ENCODE measurements at places on chromosomes 1 and 21.

- DNase-seq: peak; percentile 80
Observed at GRCh38 chr1:203504400-203505250, 10.7 kb downstream of the OPTC start.

GRCh38 chr1:10939654-10940450 lies 72.6 kb upstream of the TARDBP start:
- peak; percentile 84 for DNase-seq

- peak; percentile 30 for DNase-seq
Observed at GRCh38 chr1:222334026-222334680, 213.8 kb downstream of the HHIPL2 start.

DNA sequence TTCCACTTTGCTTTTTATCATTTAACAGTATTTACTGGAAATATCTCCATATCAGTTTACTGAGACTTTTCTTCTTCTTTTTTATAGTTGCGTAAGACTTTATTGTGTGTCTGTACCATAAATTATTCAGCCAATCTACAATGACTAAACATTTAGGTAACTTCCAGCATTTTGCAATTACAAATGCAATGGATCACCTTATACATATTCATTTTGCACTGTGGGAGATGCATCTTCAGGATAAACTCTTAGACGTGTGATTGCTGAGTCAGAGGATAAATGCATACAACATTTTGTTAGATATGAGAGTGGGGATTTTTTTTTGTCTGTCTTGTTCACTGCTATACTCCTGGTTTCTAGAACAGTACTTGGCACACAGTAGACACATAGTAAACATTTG lies 95.7 kb upstream of the GCLM start:
- no peak for DNase-seq

GRCh38 chr1:24806588-24806987 lies 61.3 kb downstream of the CLIC4 start:
- no peak for DNase-seq

GRCh38 chr1:197222025-197222685 lies 45.9 kb upstream of the CRB1 start:
- DNase-seq: no peak

- DNase-seq: no peak
Observed at GRCh38 chr1:161159913-161160243, 578 bp downstream of the USP21 start.

- DNase-seq: no peak
Observed at GRCh38 chr1:36522021-36522420, 39.3 kb upstream of the CSF3R start.

DNA sequence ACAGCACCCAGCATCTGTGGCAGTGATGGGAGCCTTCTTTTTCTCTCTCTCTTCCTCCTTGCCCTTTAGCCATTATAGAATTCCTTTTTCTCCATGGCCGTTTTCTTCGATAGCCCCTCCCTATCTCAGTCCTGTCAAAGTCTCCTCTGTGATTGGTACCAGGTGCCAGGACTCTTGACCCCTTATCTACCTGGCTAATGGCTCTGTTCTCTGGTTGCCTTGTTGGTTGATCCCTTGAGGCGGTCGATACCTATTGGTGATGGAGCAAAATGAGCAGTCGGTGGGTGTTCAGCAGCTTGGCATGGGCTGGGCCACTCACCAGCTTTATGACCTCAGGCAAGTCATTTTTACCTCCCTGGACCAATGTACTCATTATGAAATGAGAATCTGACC lies 2.0 kb downstream of the ATF3 start:
- no peak for DNase-seq

DNA sequence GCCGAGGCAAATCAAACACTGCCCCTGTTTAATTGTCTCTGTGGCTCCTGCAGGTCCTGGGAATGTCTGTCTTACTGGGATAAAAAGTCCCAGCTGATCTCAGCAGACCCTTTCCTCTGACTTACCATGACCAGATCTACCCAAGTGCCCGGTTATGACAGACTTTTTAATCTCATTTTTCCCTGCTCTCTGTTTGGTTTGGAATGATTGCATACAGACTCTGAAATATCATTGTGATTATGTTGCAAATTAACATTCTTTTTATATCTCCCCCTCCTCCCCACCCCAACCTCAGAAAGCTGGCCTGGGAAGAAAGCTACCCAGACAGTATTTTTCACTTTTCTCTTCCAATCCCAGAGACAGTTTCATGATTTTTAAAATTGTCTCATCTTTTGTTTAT lies 16.3 kb downstream of the RAB7B start:
- no peak for DNase-seq

- DNase-seq: no peak
Observed at GRCh38 chr1:183893561-183894289, 88.8 kb downstream of the RGL1 start.

- DNase-seq: no peak
Observed at GRCh38 chr1:15207031-15207828, 39.8 kb upstream of the FHAD1 start.

GRCh38 chr1:192906334-192906733 lies 97.5 kb downstream of the RGS2 start:
- no peak for DNase-seq

GRCh38 chr1:186454981-186455380 lies 5.9 kb downstream of the PDC start:
- DNase-seq: no peak

DNA sequence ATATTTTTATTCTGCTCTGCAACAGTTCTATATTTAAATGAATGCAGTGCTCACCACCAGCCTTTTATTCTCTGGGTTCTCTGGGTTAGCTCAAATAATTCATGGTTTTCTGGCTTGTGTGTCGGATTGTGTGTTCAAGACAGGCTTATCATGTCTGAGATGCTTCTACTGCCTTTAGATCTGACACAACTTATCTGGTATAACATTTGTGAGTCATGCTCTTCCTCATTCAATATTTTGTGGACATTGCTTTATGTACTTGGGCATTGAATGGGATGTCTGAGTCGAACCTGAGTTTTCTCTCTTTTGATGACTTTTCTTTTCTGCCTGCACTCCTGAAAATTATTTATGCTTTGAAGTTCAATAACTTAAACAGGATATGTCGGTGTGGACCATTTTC lies 17.6 kb upstream of the PKP1 start:
- DNase-seq: no peak

DNA sequence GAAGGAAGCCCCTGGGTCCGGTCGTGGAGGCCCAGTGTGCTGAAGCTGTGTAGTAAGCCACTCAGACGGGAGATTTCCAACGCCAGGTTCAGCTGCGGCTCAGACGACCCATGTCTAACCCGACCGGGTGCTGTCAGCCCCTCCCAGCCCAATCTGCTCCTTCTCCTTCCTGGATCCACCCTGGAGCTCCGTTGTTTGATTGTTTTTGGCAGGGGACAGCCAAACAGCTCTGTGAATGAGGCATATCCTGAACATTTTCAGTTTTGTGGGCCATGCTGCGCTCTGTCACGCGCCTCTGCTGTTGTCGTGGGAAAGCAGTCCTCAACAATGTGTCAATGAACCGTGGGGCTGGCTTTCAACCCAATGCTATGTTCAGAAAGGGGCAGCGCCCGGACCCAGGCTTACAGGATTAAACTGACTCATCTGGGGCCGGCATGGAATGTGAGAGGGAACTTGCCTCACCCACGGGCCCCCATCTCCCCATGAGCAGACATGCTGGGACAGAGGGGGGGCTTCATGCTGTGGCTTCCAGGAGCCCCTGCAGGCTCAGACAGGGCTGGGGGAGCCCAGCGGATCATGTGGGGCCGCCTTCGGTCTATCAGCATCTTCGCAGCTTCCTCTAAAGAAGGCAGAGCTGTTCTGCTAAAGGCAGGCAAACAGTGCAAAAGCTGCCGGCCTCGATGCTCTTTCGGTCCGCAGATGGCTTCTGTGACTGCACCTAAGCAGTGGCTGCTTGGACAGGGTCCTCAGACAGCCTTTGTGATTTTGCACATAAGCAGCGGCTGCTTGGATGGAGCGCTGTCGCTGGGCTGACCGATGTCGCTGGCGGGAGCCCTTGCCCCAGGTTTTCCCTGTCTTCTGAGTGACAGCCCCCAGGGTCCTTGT lies 101.7 kb downstream of the RIPK4 start:
- no peak for DNase-seq

DNA sequence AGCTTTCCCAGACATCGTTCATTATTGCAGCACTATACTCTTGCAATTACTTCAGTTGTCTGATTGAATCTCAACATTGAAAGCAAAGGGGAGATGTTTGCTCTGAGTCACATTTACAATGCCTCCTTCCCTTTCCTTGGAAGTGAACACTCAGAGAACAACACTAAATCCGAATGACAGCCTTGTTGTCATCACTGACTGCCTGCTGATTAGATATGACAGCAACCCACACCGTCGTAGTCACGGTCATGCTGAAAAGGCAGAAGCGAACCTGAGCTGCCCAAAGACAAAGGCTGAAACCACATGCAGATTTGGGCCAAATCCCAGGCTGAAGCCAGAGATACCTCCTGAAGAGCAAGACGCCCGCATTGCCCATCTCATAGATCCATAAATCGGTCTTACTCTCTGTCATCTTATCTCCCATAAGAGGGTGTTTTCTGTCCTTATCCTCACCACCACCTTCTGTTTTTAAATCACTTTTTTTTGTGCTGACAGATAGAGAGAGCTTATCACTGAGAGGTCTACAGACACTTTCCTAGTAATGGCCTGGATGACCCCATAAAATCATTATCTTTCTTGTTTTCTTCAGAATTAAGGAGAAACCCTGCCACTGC lies 47.5 kb downstream of the TMCO4 start:
- no peak for DNase-seq

Measured in activated CD4-positive, alpha-beta T cell treated with anti-CD3 and anti-CD28 coated beads, Interleukin-2, amount 50 U/mL, for 16 hours (primary cell).